ENCODE measurements at places on chromosomes 7 and 10. TPM values are rescaled to one million over a fixed set of nuclear protein-coding genes. Genes with fewer than 3 reads are reported as not detected.
A peak's percentile ranks its signal among the peaks of the same experiment; 100 is the strongest.

DNA sequence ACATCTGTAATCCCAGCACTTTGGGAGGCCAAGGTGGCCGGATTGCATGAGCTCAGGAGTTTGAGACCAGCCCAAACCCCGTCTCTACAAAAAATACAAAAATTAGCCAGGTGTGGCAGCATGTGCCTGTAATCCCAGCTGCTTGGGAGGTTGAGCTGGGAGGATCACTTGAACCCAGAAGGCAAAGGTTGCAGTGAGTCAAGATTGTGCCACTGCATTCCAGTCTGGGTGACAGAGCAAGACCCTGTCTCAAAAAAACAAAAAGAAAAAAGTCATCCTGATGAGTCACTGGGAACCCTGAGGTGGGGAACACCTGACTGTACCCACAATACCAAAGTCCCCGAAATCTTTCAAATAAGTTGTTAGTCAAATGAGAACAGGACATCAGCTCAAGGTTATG, 80.0 kb downstream of the NEBL start:
- no peak overlapping the region for H3K27ac ChIP-seq
- DNase-seq: peak; percentile 55
- no peak overlapping the region for H3K4me3 ChIP-seq
- no peaks in the 10 kb centered on the region for H3K27me3 ChIP-seq
- no peaks in the 10 kb centered on the region for H3K36me3 ChIP-seq

- no peak for DNase-seq
- no peak overlapping the region for H3K4me3 ChIP-seq
- no peaks in the 10 kb centered on the region for H3K27me3 ChIP-seq
- peaks cover 28% of the 10 kb centered on the region for H3K36me3 ChIP-seq
- H3K4me1 ChIP-seq: peaks cover 36% of the 10 kb centered on the region
Measured at GRCh38 chr10:114323023-114323422, 81.3 kb downstream of the AFAP1L2 start.

- peak overlapping the region; percentile 8 for H3K27ac ChIP-seq
- no peak overlapping the region for H3K4me3 ChIP-seq
- DNase-seq: peak; percentile 19
- H3K27me3 ChIP-seq: no peaks in the 10 kb centered on the region
- peaks cover 10% of the 10 kb centered on the region for H3K4me1 ChIP-seq
- no peaks in the 10 kb centered on the region for H3K36me3 ChIP-seq
Measured at GRCh38 chr10:123109466-123109865, 26.3 kb upstream of the HMX3 start.

DNA sequence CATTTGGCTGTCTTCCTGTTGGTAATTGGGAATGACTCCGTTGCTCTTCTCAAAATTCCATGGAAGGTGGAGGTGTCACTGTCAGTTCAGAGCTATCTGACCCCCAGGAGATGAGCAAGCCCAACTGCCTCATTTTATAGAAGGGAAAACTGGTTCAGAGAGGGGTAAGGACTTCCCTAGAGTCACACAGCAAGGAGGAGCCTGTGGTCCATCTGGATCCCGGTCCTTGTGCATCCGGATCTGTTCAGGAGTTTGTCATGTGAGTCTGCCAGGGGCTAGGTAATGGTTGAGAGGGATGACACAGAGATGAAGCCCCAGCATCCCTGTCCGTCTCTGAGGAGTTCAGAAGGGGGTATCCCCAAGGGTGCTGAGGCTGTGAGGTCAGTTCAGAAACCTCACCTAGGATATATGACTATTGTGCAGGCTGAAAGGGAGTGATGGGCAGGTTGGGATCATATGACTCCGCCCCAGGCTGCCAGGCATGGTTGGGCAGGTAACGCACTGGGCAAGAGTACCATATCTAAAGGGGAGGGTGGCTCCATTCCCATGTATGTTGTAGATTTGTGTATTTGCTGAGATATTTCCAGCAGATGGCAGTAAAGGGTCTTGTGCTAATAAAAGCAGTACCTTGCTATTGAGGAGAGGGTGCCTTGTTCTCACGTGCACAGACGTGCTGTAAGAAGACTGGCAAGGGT, 16.0 kb upstream of the SLC29A3 start:
- no peak overlapping the region for H3K4me3 ChIP-seq
- no peak overlapping the region for H3K27ac ChIP-seq
- peaks cover 13% of the 10 kb centered on the region for H3K4me1 ChIP-seq
- peak; percentile 28 for DNase-seq
- peaks cover 10% of the 10 kb centered on the region for H3K27me3 ChIP-seq
- no peaks in the 10 kb centered on the region for H3K36me3 ChIP-seq

MOGAT3 gene
- polyA plus RNA-seq: not detected
